ENCODE measurements at places on chromosomes 3 and 15. TPM values are rescaled to one million over a fixed set of nuclear protein-coding genes. Genes with fewer than 3 reads are reported as not detected.

- no peak overlapping the region for H3K4me3 ChIP-seq
- H3K27ac ChIP-seq = no peak overlapping the region
- peak; percentile 14 for DNase-seq
- peaks cover 16% of the 10 kb centered on the region for H3K36me3 ChIP-seq
These were observed 54.5 kb downstream of the ZMAT3 start for GRCh38 chr3:179016979-179017670.

Gene FBXO40
- not detected for total RNA-seq

GRCh38 chr3:55641964-55642363, 154.9 kb upstream of the WNT5A start:
- no peaks in the 10 kb centered on the region for H3K4me1 ChIP-seq
- DNase-seq = no peak
- H3K4me3 ChIP-seq = no peak overlapping the region
- no peak overlapping the region for H3K27ac ChIP-seq
- H3K27me3 ChIP-seq = peaks cover 73% of the 10 kb centered on the region

Gene RLBP1
- total RNA-seq = not detected

DNA sequence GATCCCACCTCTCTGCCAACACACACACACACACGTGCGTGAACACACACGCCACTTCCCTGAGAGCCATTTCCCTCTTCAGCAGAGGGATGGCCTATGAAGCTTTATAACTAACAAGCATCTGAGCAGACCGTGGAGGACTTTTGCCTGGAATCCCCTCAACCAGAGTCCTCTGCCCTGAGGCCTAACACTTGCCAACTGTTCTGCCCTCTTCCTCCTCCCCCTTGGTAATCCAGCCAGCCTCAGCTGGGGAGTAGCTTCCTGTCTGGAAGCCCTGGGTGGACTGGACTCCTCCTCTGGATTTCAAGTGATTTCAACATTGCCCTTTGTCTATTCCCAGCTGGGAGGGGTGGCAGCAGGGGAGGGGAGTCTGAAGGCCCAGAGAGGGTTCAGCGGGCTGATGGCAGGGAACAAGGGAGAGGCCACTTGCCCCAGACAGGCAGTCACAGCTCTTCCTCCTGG, 68.4 kb upstream of the HACD2 start:
- no peak overlapping the region for H3K4me3 ChIP-seq
- peak; percentile 90 for DNase-seq
- H3K36me3 ChIP-seq = peaks cover 33% of the 10 kb centered on the region
- H3K27me3 ChIP-seq = no peaks in the 10 kb centered on the region
- H3K4me1 ChIP-seq = peaks cover 29% of the 10 kb centered on the region
- peak overlapping the region; percentile 80 for H3K27ac ChIP-seq

DNA sequence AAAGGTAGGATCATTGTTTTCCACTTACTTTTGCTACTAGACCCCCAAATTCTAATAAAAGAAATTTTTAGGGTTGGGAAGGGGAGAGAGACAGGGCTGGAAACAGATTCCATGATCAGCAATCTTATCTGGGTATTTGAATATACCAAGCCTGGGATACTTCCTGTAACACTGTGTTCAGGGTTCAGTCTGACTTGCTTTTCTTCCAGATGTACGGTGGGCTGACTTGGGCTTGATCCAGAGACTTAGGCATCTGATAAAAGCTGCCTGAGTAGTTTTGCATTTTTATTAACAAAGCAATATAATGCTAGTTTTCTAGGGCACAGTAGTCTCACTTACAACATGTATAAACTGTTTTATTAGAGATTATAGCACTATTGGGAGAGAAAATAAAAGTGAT, 49.2 kb downstream of the KCNMB2 start:
- no peaks in the 10 kb centered on the region for H3K36me3 ChIP-seq
- no peak overlapping the region for H3K4me3 ChIP-seq
- no peaks in the 10 kb centered on the region for H3K27me3 ChIP-seq
- no peaks in the 10 kb centered on the region for H3K4me1 ChIP-seq
- no peak for DNase-seq

DNA sequence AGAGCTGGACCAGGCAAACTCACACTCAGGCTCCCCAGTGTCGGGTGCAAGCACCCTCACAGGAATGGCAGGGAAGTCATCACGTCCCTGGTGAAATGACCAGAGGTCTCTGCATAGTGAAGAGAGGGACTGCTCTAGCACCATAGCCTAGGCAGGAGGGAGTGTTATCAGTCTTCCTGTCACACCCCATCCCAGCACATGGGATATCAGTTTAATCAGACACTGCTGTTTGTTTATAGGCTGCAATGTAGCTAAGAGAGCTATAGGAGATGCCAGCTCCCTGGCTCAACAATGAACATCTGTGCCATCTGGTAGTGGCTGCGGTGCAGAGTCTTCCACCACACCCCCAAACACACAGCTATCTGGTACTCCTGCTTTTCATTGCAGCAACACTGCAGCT, 776.6 kb downstream of the ZNF385D start:
- H3K36me3 ChIP-seq = no peaks in the 10 kb centered on the region
- DNase-seq = no peak
- no peak overlapping the region for H3K4me3 ChIP-seq
- H3K27me3 ChIP-seq = no peaks in the 10 kb centered on the region
- peaks cover 8% of the 10 kb centered on the region for H3K4me1 ChIP-seq
- no peak overlapping the region for H3K27ac ChIP-seq

Gene TSPAN3
- 321 TPM for total RNA-seq

Gene CACNA1D
- total RNA-seq = not detected

- H3K27ac ChIP-seq = no peak overlapping the region
- no peaks in the 10 kb centered on the region for H3K27me3 ChIP-seq
- peaks cover 12% of the 10 kb centered on the region for H3K36me3 ChIP-seq
- peaks cover 12% of the 10 kb centered on the region for H3K4me1 ChIP-seq
These were observed 332.3 kb downstream of the CNTN3 start for GRCh38 chr3:74282202-74282601.

Gene PRICKLE2
- total RNA-seq = 24.8 TPM

Gene PGBD4
- total RNA-seq = 0.76 TPM

Gene ACKR4
- 25.0 TPM for total RNA-seq

Gene DUSP7
- total RNA-seq = 12.4 TPM

Gene NMD3
- total RNA-seq = 79.4 TPM

Measured in GM23248 (cell line).